Mesenteric fat pad (tissue), 1 donor: ENCODE measurements at places on chromosomes 7 and 10. TPM values are rescaled to one million over a fixed set of nuclear protein-coding genes. Genes with fewer than 3 reads are reported as not detected.

DNA sequence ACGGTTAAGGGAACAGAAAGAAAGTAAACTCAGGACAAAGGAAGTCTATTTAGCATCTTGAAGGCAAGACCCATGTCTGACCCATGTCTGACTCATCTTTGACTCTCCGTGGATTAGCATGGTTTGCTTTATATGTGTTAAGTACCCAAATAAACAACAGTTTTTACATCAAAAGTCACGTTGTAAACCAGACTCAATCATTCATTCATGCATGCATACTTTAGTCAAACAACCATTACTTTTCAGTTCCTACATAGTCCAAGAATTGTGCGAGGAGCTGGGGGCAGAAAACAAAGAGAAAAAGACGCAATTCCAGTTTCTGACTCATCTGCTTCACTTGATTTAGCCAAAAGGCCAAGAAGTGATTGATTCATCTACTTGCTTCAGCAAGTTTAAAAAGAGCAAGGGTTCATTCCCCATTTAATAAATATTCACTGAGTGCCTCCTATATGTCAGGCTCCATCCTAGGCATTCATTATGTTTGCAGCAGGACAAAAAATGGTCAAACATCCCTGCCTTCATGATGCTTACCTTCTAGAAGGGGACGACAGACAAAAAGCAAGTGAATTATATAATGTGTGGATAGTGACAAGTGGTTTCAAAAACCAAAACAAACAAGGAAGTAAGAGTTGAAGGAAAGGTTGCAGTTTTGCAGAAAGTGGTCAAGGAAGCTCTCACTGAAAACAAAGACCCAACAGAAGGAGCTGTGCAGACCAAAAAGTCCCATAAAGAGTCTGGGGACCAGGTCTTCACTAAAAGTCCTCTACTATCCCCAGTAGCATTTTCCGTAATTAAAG lies 116.2 kb downstream of the FAM107B start:
- DNase-seq: no peak

NAT16 gene
- not detected for total RNA-seq

METTL27 gene
- 1.7 TPM for total RNA-seq

FAM131B gene
- 1.8 TPM for total RNA-seq

IFIT1B gene
- not detected for total RNA-seq
